Urothelium cell line (cell line): ENCODE measurements at places on chromosomes 6 and 20.

GRCh38 chr6:124298730-124299129 is 495.1 kb downstream of the NKAIN2 start:
- DNase-seq, result no peak

GRCh38 chr6:11294228-11294627 is 61.8 kb upstream of the NEDD9 start:
- DNase-seq, result no peak

- DNase-seq, result no peak
Measured at GRCh38 chr6:87588756-87589407, 905 bp downstream of the RARS2 start.

GRCh38 chr6:144955392-144955791 is 670.3 kb downstream of the UTRN start:
- DNase-seq, result no peak

DNA sequence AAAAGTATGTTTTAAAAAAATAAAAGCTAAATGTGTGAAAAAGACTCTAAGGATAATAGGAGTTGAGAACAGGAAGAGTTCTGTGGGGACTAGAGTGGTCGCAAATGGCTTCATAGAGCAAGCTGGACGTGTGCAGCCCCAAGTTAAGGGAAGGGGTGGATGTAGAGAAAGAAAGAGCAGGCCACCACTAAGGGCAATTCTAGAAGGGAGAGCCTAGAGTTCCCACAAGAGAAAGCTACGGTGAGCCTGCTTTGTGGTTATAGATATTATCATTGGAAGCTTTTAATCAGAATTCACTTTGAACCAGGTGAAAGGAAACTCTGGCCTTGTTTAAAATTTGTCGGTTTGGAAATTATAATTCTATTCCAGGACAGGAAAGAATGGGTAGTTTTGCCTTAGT is 101.6 kb downstream of the HIVEP2 start:
- DNase-seq, result no peak

DNA sequence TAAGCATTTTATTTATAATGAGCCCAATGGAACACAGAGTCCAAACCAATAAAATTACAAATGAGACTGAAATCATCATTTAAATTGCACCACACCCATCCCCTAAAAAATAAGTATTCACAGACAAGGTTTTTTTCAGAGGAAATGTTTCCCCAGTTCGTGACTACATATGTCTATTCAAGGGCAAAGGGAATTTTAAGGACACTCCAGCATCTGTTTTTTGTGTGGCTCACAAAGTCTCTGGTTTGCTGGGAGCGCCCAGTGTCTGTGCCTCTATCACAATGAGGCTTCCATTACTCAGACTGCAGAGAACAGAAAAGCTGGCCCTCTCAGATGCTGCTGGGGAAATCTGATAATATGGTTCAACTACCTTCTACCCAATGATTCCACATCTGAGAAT is 16.0 kb downstream of the TBX18 start:
- DNase-seq, result no peak

GRCh38 chr6:116511424-116512110 is at the start of gene CALHM5:
CALHM5 (plus strand) TSS chr6:116511639; CDS start chr6:116511697, 58 bp downstream.
- DNase-seq, result peak; percentile 56

GRCh38 chr20:39643292-39643691 is 681.1 kb downstream of the DHX35 start:
- no peak for DNase-seq
